HepG2 (cell line): ENCODE measurements at places on chromosomes 6 and 20. TPM values are rescaled to one million over a fixed set of nuclear protein-coding genes. Genes with fewer than 3 reads are reported as not detected.

The OVOL2 gene
- total RNA-seq, result 0.21 and 0.31 TPM in 2 replicates

The C20orf141 gene
- total RNA-seq, result not detected in 2 replicates

The SIGLEC1 gene
- total RNA-seq, result not detected in 2 replicates

The POLR3F gene
- 25.5 and 31.2 TPM in 2 replicates for total RNA-seq

The MAFB gene
- total RNA-seq, result 0.11 and 0.18 TPM in 2 replicates

The HLA-DRB1 gene
- total RNA-seq, result 0.09 TPM in 1 of 2 replicates, not detected in the other

The CCN6 gene
- total RNA-seq, result not detected in 2 replicates

The PTPN1 gene
- 33.3 and 37.2 TPM in 2 replicates for total RNA-seq

DNA sequence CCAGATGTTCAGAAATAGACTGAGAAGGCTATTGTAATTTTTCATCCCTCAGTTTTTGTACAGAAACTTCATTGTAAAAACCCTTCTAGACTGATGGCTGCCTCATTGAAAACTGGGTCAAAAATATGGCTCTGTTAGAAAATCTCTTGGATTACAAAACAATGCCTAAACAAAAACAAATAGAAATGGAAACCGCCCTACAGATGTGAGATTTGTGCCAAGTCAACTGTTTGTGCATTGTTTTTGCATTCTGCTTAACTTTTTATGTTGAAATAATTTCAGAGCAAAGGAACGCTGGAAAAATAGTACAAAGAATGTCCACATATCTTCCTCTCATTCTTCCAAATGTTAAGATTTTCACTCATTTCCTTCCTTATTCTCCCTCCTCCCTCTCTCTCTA, 425.1 kb downstream of the FOXA2 start:
- DNase-seq, result no peak

DNA sequence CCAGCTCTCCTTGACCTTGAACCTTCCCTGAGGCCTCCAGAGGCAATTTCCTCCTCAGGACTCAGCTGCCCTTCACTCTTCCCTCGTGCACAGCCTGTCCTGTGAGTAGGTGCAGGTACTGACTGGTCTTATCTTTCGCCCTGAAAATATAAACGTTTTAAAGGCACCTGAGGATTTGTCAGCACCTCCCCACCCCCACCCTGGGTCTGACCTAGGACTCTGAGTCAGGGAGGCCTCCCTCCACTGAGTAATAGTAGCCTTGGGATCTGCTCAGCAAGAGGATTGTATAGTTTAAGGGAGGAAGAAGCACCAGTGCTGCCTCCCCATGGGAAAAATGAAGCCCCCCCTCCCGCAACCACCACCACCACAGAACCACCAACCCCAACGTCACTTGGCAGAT, 54.6 kb downstream of the PPARD start:
- no peak for DNase-seq

- no peak for DNase-seq
Observed at GRCh38 chr20:15627501-15627903, 945.7 kb downstream of the KIF16B start.

GRCh38 chr6:157669747-157670216, 153.3 kb upstream of the SNX9 start:
- peak; percentile 28 for DNase-seq

DNA sequence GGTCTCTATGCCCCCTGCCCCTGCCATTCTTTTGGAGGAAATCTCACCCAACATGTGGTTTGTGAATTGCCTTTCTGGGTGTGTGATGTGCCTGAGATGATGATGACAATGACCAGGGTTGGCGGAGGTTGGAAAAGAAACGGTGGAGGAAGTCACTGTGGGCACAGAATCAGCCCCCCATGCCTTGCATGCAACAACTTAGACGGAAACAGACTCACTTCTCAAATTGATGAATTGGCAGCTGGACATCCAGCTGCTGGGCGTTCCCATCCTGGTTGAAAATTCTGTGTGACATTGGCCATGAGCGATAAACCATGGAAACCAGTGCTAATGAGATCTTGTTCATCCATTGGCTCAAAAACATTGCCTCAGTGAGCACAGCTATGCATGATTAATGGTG, 95.8 kb upstream of the LY86 start:
- no peak for DNase-seq

DNA sequence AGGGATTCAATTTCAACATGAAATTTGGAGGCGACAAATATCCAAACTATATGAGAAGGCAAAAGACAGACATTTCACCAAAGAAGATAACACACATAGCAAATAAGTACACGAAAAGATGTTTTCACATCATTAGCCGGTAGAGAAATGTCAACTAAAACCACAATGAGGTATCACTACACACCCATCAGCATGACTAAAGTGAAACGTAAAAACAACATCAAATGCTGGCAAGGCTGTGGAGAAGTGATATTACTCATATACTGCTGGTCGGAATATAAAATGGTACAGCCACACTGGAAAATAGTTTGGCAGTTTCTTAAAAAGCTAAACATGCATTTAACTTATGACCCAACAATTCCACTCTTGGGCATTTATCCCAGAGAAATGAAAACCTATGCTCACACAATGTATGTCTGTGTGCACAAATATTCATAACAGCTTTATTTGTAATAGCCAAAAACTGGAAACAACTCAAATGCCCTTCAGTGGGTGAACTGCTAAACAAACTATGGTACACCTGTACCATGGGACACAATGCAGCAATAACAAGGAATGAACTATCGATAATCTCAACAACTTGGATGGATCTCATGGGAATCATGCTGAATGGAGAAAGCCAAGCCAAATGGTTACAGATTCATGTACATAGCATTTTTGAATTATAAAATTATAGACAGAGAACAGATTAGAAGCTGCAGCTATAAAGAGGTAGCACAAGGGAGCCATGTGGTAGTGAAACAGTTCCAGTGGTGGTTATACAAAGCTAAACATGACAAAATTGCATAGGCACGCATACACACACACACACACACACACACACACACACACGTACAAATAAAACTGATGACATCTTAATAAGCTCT, 8.6 kb downstream of the ADAT2 start:
- DNase-seq, result no peak

- no peak for DNase-seq
Observed at GRCh38 chr20:31543966-31544598, 29.8 kb downstream of the HM13 start.

DNA sequence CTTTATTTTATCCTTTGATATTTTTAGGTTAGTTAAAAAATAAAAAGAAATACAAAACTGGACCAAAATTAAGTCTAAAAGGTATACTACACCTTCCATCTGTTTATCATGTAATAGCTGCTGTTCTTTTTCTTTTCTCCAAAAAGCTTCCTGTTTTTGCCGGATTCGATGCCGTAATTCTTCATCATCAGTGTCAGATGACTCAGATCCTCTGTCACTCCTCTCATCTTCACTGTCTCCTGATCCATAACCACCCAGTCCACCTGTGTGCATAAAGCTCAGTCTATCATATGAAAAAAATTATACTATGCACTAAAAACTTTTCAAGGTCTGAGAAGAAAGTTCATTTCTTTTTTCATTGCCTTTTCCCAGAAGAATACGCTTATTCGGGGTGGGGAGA, 8.5 kb upstream of the COQ3 start:
- DNase-seq, result no peak
